Fibroblast of skin of left quadriceps (primary cell): ENCODE measurements at places on chromosomes 1 and 21.
A peak's percentile ranks its signal among the peaks of the same experiment; 100 is the strongest.

DNA sequence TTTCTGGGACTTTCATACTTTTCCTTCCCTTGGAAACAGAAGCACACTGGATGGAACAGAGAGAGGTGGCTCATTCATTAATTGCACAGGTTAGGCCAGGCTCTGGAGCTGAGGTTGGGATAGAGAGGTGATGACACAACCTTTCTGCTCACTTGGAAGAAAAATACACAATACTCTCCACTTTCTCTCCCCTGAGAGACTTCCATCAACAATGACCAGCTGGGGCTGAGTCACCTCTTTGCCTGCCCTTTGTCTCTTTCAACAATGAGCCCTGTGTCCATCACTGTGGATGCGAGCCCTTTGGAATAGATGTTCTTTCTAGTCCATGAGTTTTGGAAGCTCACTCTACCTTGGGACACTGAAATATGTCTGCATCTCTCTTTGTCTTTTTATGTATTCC, 43.1 kb downstream of the ATP2B4 start:
- DNase-seq = no peak

DNA sequence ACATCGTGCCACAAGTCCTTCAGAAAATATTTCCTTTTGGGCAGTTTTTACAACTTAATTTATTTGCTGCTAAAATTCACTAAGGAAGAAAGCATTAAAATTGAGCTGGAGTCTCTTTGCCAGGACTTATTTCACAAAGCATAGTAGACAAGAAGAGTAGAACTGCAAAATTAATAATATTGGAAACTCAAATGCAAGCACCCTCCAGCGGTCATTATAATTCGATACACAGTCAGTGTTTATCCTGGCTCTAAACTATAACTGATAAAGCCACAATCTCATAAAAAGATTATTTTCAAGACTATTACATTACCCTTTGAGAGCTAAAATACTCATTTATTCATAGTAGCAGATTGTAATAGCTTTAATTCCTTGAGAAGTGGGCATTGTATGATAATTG, 655.4 kb downstream of the RWDD3 start:
- DNase-seq = no peak

GRCh38 chr1:159170639-159171038, 776 bp upstream of the CADM3 start:
- no peak for DNase-seq

DNA sequence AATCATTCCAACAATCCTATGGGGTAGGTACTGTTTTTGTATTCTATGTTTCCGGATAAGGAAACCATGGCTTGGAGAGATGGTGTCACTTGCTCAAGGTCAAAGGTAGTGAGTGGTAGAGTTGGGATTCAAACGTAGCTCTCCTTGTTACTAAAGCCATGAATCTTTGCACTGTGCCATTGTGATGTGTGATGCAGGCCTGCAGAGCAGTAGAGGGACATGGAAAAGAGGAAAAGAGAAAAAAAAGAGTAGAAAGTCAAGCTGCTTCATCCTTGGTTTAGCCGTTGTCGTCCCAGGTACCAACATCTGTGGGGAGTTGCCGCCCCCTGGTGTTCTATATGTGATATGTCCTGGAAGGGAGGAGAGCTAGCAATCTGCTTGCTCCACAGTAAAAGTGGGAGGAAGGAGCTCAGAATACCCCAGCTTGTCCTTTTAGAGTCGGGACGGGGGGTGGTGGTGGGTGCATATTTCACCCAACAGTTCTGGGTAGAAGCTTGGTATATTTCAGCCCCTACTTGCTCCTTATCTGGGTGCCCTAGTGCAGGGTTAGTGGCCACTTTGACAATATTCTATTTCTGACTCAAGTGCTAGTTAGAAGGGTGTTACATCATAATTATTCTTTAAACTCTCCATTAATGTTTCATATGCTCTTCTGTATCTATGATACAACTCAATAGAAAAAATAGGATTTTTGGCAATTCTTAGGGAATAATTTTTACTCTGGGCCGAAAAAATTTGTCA, 98.4 kb downstream of the EBNA1BP2 start:
- peak; percentile 46 for DNase-seq

- DNase-seq = no peak
Measured at GRCh38 chr1:201361652-201362504, 15.6 kb downstream of the TNNT2 start.

DNA sequence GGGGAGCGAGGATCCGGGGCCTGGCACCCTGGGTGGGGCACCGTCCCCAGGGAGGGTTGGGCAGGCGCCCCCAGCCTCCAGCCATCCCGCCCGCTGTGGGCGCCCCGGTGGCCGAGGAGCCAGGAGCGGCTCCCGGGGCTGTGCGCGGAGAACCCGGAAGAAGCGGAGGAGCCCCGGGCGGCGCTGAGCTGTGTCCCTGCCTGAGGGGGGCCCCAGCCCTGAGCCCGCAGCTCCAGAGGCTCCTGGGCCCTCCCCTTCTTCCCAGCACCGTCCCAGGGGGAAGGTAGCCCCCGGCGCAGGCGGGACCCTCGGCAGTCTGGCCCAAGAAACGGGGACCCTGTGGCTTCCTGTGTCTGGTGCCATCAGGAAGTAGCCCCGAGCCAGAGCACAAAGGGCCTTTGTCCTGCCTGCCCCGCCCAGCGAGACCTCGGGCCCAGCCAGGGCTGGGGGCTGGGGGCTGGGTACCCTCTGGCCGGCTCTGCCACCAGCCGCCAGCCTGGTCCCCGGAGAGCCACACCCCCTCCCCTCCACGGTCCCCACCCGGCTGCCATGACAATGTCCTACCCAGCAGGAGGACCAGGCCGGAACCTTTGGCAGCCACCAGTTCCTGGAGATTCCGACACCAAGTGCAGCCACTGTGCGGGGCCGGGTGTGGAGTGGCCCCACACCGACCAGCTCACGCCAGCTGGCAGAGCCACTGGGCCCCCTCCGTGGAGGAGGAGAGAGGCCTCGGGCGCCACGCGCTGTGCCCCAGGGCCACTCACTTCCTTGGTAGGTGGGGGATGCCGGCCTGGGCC, 15.6 kb upstream of the TTLL10 start:
- no peak for DNase-seq

DNA sequence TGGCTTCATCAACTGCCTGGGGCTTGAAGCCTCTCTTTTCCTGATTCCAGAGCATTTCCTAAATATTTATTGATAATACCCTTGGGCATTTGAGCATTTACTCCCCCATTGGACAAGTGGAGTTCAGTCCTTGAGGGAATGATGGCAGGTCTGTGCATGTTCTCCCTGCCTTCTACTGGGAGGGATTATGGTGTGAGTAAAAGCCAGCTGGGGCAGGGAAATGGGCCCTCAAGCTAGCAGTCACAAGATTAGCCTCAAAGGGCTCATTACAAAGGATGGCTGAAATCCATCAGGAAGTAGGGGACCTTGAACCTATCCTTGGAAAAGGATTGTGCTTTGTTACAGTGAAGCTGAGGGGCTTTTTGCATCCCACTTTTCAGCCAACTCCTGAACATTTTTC, 24.2 kb upstream of the OSBPL9 start:
- DNase-seq = no peak

- no peak for DNase-seq
Measured at GRCh38 chr1:174031099-174031498, 8.9 kb upstream of the RC3H1 start.

- peak; percentile 94 for DNase-seq
Measured at GRCh38 chr1:77039739-77040138, 172.5 kb downstream of the ST6GALNAC5 start.

GRCh38 chr21:37358397-37358796, 8.2 kb upstream of the DYRK1A start:
- no peak for DNase-seq

DNA sequence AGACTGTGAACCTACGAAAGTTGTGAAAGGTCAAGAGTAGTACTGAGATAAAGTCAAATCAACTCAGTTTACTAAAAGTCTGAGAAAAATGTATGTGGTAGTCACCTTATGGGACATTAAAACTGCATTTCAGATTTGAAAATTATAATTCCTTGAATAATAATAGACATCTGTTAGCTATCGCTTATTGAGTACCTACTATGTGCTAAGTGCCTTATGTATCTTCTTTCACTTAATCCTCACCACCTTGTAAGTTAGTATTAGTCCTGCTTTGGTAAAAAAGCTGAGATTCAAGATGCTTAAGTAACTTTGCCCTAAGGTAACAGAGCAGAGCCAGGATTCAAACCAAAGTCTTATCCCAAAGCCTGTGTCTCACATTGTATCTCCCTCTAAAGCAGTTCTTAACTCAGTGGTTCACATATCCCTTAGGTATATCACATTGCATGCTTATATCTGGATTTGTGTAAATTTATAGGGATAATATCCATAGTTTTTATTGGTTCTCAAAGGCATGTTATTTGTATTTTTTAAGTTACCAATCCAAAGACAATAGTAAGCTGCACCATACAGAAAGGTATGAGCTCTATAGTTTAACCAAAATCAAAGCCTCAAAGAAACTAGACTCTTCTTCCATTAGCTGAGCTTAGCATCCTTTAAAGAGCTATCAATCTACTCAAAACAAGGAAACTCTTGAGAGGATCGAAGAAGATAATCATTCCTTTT, 865 bp downstream of the PIGC start:
- no peak for DNase-seq

DNA sequence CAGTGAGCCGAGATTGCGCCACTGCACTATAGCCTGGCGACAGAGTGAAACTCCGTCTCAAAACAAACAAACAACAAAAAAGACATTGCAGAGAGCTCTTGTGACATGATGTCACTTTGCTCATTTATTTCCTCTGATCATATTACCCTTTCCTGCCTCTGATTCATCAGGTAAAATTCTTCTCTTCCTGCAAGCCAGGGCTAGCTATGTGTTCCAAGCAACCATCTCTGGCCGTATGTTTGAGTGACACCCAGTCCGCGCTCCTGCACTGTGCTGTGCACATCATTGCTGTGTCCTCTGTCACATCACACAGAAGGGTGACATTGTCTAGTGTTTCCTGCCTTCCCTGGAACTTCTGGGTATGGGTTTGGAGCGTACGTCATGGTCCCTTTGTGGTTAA, 251.3 kb downstream of the PCP4 start:
- no peak for DNase-seq

DNA sequence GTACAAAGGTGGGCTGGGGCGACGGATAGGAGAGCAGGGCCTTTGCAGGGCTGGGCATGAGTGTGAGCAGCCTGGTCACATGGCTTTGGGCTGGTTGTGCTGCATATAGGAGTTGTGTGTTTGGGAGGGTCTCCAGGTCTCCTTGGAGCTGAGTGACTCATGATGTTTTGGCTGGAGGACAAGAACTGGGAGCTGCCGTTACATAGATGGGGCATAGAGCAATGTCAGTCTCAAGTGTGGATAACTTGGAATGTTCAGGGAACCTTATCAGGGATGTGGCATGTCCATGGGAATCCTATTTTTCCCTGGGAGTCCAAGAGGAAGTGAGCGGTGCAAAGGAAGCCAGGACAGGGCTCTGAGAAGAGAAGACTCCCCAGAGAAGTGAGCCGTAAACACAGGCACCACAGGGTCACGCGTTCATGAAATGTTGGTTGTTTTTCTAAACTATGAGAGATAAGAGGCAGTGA, 136.4 kb upstream of the KCNE2 start:
- DNase-seq = peak; percentile 34

GRCh38 chr21:35239811-35240219, 190.7 kb upstream of the RUNX1 start:
- DNase-seq = no peak

DNA sequence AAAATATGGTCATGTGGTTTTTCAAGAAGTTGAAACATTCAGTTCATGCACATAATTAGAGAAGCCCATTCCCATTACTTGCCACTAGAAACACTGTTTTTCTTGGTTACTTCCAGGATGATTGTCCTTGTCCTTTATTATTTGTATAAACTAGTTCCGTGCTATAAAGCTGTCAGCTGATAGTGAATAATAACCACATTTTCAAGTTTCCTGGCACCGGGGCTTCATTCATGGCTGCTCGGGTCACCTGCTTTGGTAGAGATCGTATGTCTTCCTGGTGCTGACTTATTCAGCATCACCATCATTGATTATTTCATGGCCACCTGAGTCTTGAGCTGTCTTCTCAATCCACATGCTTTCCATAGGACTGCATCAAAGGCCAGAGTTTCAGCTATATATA, 62.9 kb upstream of the ZNF326 start:
- DNase-seq = no peak

- no peak for DNase-seq
Measured at GRCh38 chr21:26136671-26137070, 33.9 kb downstream of the APP start.

DNA sequence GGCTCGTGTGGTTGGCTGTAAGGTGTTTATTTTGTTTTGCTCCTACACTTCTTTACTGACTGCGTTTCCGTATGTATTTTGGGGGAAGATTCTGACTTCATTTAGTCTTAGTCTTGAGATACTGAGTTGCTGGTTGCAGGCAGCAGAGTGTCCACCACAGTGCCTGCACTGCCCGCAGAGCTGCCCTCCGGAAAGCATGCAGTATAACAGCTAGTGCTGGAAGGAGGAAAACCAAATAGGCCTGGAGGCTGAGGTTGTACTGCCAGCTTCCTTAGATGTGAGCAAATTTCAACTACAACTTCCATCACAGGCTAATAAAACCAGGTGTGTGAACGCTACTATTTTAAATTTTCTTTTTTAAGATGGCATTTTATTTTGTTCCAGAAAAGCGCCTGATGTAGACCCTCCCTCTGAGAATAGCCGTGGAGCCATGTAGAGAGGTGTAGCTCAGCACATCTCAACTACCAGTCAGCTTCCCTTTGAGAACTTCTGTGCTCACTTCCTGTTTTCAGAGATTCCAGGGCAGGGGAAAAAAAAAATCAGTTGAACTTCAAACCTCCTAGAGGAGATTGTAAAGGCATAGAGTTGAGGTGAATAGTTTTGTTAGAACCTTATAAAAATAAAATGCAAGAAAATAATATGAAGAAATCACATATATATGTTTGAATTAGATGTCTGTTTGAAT, 17.6 kb downstream of the LMO4 start:
- no peak for DNase-seq

GRCh38 chr1:111183308-111184069, 17.0 kb downstream of the DENND2D start:
- no peak for DNase-seq

- no peak for DNase-seq
Measured at GRCh38 chr1:4653796-4654725, at the start of gene AJAP1. AJAP1 (plus strand) TSS chr1:4654609; CDS start chr1:4655426, 817 bp downstream.

GRCh38 chr1:66366634-66367033, 167.3 kb upstream of the SGIP1 start:
- no peak for DNase-seq

DNA sequence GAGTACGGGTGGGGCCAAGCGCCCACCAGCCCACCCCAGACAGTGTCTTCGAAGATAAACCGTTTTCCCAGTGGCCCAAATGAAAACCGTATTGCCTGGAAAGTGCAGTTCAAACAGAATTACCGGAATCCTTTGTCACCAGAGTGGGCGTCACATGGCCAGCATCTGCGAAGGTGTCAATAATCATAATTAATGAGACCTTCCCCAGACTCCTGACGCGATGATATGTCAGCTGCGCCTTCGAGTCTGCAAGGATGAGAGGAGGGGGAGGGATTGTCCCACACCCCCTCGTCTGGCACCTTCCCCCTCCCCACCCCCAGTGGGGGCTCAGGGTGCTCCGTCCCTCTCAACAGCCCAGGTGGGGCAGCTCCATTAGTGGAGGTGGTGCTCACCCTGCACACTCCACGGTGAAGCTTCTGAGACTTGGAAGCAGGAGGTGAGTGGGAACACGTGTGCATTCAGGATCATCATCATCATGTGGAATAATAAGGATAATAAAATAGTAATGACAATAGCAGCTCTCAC, 215.1 kb downstream of the PTPRU start:
- DNase-seq = no peak
